ENCODE measurements at places on chromosomes 7 and 10.

- no peak for DNase-seq
These were observed 53.1 kb upstream of the ZNRF2 start for GRCh38 chr7:30231271-30231670.

GRCh38 chr7:37409461-37409860, 39.2 kb downstream of the ELMO1 start:
- DNase-seq = no peak

GRCh38 chr7:21624320-21624719, 81.5 kb downstream of the DNAH11 start:
- DNase-seq = no peak

DNA sequence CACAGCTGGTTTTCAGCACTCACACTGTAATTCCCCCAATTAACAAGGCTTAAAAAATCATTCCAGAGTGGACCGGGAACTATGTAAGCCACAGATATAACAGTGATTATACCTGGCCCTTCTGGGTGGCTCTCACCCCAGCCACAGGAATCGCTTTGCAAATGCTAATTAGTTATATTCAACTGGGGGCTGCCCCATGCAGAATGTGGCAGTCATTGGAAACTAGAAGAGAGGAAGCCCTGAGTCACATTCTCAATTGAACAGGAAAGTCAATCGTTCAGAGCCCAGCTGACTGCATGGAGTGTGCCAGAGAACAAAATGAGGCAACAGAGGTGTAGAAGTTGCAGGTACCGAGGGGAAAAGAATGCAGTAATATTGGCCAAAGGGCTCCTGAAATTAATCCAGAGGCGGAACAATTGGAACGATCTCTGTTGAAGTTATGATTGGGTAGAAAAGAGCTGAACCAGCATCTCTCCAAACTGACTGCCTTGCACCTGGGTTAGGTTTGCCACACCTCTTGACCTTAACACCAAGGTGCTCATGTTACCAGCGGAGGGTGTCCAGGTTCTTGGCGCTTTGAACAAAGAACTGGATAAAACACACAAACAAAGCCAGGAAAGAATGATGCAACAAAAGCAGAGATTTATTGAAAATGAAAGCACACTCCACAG, 909.7 kb upstream of the AUTS2 start:
- DNase-seq = no peak

DNA sequence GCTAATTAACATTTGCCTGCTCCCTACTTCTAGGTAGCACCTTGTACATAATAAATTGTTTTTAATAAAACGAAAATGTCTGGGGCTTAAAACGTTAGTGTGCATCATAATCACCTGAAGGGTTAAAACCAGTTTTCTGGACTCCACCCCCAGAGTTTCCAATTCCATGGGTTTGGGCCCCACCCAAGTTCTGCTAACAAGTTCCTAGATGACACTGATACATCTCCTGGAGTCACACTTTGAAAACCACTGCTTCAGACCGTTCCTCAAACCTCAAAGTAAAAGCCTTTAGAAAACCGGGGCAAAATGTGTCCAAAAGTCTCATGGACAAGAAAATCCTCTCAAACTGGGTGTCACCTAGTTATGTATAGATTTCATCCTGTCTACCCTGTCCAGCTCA, 9.3 kb downstream of the OSBPL3 start:
- DNase-seq = no peak

DNA sequence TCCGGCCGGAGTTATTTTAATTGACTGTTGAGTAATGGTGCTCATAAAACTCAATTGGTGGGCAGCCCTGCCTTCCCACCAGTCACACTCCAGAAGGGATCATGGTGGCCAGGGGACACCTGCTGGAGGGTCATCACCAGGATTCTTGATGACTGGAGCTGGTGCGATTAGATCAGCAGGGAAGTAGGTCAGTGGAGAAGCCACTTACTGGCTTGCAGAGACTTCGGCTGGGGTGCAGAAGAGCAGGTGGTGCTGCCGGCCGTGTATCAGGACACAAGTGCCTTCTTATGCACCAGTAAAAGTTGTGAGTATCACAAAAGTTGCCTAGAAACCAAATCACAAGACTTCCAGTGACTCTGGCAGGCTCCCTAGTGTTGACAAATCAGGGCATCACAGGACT, 82.6 kb upstream of the CHCHD3 start:
- no peak for DNase-seq

DNA sequence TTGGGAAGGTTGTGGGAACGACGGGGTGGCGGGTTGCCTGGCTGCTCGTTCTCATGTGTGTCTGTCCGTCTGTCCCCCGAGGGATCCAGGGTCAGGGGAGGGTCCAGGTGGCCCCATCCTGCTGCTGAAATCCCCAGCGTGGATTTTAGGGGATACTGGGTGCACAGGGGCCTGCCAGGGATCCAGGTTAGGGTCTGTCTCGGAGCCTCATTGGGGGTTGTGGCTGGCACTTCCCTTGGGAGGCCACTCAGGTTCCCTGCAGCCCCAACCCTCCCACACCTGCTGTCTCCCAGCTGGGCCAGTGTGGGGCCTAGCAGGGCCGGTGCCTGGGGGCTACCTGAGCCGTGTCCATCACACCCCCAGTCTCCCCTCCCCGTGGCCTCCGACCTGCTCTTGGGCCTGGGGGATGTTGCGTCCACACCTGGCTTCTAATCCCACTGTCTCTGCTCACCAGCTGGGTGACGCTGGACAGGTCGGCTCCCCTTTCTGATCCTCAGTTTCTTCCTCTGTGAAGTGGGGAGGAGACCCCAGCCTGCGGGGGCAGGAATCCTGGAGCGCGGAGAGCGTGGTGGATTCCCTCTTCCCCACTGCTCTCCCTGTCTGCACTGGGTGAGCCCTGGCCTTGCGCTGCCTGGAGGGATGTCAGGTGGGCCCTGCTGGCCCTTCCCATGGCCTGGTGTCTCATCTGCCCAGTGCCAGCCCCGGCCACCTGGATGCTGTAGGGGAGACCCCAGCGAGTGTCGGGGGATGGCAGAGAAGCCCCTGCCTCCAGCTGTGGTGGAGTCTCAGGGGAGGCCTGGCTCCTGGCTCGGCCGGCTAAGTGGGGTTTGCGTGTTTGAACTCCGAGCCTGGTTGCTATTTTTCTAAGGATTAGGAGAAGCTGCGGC, 81.6 kb downstream of the UNCX start:
- no peak for DNase-seq

GRCh38 chr10:96380821-96381220, 22.0 kb upstream of the OPALIN start:
- no peak for DNase-seq

GRCh38 chr7:5755704-5756504, 25.6 kb downstream of the RNF216 start:
- DNase-seq = peak; percentile 48

DNA sequence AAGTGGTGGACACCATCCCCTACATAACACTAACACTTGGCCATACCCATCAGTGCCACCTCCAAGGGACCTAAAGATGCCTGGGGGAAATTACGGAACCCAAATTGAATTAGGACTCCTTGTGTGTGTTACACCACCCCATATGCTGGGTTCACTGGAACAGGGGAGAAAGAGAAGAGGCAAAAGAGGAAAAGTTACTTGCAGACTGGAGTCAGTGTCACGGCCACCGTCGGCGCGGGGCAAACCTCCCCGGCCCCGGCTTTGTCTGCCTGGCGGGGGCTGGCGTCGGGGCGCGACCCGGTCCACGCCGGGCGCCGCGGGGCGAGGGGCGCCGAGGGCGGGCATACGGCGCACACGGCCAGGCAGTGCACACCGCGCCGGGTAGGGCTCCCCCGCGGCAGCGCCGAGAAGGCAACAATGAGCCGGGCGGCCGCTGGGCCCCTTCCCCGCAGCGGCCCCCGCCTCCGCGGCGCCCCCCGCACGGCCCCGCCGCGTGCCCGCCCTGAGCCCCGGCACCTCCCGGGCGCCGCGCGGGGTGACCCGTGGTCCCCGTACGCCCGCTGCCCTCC, 171.1 kb downstream of the FAM107B start:
- no peak for DNase-seq

- peak; percentile 71 for DNase-seq
These were observed 80.8 kb downstream of the CD36 start for GRCh38 chr7:80719261-80719660.

GRCh38 chr7:111329367-111330234, 232.7 kb downstream of the IMMP2L start:
- DNase-seq = peak; percentile 1

- no peak for DNase-seq
These were observed 136.6 kb downstream of the AHR start for GRCh38 chr7:17434841-17435692.

GRCh38 chr7:22635349-22635748, 91.7 kb upstream of the IL6 start:
- DNase-seq = no peak

DNA sequence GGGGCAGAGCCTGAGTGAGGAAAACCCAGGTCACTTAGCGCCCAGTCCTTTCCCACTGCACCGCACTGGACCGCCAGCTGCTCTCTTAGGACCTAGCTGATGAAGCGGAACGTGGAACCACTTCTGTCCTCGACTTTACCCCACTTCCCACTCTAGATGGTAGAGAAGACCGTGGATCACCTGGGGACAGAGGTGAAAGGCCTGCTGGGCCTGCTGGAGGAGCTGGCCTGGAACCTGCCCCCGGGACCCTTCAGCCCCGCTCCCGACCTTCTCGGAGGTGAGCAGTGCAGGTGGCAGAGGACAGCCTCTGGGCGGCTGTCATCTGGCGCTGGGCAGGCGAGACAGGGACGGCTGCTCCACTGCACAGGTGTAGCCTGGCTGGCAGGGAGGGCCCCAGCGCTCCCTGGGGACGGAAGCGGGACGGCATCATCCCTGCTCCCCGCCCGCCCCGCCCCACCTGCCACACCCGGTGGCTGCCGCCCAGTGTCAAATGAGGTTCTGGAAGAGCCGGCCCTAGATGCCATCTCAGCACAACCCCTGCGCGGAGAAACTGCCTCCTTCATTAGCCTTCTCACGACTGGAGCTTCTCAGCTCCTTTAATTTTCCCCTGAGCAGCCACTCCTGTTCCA, 11.7 kb downstream of the PLAC9 start:
- no peak for DNase-seq

DNA sequence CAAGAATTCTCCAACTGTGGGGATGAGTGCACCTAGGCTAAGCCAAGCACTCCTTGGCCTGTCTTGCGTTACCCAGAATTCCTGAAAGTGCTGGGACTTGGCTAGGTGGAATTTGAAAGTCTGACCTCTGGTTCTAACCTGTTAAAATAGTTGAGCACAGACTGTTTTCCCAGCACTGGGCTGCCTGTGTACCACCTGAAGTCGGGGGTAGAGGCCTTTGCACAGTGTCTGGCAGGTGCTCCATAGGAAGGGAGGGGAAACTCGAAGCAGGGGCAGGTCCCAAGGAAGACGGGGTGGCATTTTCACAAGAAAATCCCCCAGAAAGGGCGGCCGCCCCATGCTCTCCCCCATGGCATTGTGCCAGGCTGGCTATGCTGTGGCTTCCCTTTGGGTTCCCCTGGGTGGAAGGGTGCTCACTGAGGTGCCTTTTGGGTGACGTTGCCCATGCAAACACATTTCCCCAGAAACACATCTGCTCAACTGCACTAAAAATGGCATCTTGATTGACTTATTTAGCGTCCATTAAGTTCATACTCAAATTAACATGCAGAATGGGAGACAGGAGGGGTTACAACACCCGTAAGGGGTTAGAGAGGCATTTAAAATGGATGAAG, 62.9 kb downstream of the SYPL1 start:
- DNase-seq = no peak

- no peak for DNase-seq
These were observed 134.8 kb upstream of the KLF6 start for GRCh38 chr10:3919709-3920308.

- DNase-seq = no peak
These were observed 93.7 kb downstream of the EBF3 start for GRCh38 chr10:129870474-129870757.

GRCh38 chr10:131996466-131997365, 15.0 kb upstream of the BNIP3 start:
- no peak for DNase-seq

- no peak for DNase-seq
These were observed 17.9 kb upstream of the MYL7 start for GRCh38 chr7:44158873-44159631.

- no peak for DNase-seq
These were observed 52.7 kb downstream of the GDI2 start for GRCh38 chr10:5760515-5760914.

Data from skeletal muscle cell (primary cell).